ENCODE measurements at places on chromosomes 12 and 14.

GRCh38 chr12:45220363-45220931 lies 4.6 kb downstream of the ANO6 start:
- DNase-seq: no peak

GRCh38 chr12:107309020-107309419 lies 215.7 kb upstream of the CRY1 start:
- no peak for DNase-seq

DNA sequence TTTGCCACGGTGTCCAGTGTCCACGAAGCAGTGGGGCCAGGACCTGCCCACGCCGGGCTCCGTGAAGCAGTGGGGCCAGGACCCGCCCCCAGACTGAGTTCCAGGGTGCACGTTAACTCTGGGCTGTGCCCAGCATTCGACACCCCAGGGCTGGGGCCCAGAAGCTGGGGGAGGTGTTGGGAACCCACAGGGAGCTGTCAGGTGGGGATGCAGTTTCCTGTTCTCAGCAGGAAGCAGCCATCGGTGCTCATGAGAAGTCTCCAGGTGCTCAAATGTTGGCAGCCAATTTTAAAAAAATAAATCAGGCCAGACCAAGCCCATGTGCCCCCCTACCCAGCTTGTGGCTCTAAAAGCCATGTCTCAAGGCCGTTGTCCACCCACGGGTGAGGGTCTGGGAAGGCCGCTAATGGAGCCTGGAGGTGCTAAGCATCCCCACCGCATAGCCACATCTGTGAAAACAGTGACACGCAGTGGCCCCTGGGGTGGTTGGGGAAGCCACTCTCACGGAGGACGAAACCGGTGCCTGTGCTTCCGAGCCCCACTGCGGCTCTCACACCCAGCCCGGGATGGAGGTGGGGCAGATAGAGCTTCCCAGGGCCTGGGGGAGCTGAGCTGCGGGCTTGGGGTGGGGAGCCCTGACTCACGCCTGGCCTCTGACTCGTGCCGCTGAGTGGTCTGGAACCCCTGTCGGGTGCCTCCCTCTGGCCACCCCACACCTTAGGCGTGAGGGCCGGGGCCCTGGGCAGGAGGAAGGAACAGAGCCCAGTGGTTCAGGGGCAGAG lies 53.5 kb downstream of the FBRSL1 start:
- DNase-seq: no peak

DNA sequence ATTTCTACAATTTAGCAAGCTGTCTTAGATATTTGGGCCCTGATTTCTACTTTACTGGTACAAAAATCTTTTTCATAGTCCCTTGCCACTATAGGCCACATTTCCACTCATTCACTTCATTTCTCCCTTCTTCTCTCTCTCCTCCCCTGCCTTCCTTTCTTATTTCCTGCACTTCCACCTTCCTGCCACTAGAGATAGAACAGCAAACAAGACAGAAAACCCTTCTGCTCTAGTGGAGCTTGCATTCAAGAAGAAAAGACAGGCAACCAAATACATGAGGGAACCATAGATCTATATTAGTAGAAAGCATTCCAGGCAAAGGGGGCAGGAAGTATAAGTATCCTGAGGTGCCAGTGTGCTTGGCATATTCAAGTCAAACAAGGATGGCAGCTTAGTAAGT lies 623.5 kb downstream of the FLRT2 start:
- no peak for DNase-seq

- no peak for DNase-seq
These were observed at the start of gene OTX2 for GRCh38 chr14:56810147-56810719. OTX2 (minus strand) TSS chr14:56810479; CDS start chr14:56805456, 5,023 bp downstream.

GRCh38 chr12:16003460-16003859 lies 92.3 kb downstream of the DERA start:
- DNase-seq: no peak

DNA sequence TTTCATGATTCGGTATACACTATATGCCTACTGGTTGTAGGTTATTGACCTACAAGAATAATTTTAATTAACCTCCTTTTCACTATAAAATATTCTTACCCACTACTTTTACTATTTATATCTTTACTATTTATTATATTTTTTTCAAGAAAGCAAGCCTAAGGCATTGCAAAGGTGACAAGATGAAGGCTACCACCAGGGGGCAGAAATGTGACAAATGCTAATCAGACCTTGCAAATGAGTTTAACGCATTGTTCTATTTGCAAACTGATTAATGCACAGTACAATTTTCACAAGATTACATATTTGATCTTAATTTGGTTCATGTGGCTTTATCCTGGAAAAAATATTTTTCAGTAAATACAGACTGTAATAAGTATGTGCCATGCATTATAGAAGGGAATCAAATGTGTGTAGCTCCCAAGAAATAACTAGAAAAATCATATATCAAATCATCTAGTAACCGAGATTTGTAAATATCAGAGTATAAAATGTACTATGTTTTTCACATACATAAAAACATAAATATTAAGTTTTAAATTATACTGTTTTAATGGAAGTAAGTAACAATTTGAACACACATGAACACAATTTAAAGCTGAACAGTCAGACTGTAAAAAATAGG lies 107.0 kb downstream of the ADAMTS20 start:
- DNase-seq: peak; percentile 18

GRCh38 chr14:83257466-83258439 lies 1724.1 kb upstream of the SEL1L start:
- no peak for DNase-seq
